ENCODE measurements at places on chromosomes 1 and 21.
A peak's percentile ranks its signal among the peaks of the same experiment; 100 is the strongest.

DNA sequence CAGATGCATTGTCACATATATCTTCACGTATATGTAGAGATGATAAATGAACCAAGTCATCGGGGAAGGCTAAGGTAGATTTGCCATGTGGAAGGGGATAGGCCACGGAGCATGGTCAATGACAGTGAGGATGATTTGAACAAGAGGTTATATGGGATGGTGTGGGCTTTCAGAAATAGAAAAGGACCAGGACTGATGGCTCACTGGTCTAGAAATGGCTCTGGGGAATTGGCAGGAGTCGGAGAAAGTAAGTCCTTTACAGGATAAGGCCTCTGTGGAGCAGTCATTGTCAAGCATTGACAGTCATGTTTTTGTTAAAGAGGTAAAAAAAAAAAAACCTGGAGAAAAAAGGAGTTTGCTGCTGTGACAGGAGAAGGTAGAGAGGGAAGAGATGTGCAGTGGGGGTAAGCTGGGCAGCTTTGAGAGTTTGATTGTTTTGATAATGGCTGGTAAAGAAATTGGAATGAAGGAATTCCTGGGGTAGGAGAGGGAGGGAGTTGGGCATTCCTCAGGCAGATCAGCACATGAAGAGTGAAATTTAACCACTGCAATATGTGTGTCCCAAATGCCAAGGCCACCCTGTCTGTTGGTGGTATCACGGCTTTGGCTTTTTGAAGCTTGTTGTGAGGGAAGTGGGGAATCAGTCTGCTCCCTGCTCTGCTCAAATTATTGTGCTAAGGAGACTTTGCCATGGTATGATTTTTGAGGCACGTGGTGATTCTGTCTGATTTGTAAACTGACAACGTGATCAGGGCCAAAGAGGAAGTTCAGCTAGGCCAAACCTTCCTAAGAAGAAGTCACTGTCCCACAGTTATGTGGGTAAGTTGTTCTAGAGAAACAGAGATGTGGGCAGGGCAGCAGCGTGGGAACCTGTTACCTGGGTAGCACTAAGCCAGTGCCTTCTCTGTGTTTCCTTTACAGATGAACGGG lies 26.0 kb downstream of the MACF1 start:
- DNase-seq: no peak

DNA sequence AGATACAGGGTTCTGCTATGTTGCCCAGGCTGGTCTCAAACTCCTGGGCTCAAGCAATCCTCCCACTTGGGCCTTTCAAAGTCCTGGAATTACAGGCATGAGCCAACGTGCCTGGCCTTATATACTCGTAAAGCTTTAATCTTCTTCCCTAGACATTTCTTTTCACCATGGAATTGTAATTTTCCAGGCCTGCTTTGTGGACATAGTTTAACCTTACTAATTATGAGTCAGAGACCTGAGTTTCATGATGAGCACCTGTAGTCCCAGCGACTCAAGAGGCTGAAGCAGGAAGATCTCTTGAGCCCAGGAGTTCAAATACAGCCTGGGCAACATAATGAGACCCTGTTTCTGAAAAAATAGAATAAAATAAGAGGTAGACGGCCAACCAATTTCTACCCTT lies 12.3 kb downstream of the PATJ start:
- no peak for DNase-seq

DNA sequence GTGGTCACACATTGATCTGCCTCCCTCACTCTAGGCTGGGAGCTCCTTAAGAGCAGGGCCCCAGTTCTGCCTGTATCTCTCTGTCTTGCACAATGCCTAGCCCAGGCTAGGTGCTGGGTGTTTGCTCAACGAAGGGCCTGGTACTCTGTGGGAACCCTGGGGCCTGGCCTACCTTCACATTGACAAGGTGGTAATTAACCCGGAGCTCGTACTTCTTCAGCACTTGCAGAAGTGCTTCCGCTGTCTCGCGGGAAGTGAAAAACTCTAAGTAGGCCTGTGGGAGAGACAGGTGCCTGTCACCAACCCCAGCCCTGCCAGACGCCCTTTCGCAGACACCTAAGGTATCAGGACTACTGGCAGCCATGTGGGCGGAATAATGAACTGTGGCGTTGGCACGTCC lies 13.7 kb downstream of the MTHFR start:
- DNase-seq: no peak

- DNase-seq: no peak
These were observed 72.9 kb downstream of the UCHL5 start for GRCh38 chr1:192986110-192986747.

DNA sequence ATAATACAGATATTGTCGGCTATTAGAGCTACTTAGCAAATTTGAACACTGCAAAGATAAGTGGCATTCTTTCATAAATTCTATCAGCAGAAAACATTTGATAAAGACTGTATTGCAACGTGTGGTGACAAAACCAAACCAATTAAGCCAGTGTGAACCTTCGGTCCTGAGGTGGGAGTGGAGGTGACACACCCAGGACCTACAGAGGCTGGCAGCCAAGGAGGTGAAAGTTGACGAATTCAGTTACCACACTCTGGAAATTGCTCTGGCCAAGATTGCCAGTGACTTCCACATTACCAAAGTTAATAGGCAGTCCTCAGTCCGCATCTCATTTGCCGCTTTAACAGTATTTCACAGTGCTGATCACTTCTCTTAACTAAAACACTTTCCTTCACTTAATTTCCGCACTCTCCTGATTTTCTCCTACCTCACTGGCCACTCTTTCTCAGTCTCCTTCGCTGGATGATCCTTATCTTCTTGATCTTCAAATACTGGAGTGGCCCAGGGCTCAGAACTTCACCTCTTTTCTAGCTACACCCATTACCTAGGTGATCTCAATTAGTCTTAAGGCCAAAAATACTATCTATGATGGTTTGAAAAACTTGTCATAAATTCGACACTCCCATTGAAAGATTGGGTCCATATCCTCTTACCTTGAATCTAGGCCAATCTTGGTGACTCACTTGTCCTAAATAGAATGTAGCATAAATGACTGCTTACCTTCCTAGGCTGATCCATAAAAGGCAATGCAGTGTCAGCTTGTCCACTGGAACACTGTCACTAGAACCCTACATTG lies 5.1 kb upstream of the CDC42BPA start:
- DNase-seq: no peak

DNA sequence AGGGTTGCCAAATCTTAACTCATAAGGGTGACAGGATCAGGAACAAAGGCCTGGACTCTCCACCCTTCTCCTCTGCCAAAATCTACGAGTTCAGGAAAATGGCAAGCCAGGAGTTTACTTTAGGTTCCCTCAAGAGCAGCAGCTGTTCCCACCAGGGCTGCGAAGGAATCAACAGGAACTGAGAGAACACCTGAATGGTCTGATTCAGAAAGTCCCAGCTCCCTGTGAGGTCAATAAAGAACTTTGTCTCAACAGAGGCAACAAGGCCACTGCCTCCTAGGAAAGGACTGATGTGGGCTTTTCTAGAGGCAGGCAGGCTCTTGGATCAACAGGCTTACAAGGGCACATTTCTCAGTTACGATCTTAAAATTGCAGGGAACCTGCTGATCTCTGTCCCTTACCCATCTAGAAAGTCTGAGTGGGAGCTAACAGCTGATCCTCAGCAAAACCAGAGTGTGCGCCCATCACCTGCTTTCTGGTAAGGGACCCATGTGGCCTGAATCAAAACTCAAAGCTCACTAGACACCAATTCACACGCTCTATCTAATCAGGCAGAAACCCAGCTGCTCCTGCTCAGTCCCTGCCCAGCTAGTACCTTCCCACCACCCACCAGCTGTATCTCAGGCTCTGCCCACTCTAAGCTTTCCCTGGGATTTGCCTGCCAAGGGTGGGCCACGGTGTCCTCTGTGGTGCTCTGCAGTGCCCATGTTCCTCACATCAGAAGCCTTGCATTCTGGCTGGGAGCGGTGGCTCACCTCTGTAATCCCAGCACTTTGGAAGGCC lies 83.1 kb downstream of the CAPZB start:
- no peak for DNase-seq

DNA sequence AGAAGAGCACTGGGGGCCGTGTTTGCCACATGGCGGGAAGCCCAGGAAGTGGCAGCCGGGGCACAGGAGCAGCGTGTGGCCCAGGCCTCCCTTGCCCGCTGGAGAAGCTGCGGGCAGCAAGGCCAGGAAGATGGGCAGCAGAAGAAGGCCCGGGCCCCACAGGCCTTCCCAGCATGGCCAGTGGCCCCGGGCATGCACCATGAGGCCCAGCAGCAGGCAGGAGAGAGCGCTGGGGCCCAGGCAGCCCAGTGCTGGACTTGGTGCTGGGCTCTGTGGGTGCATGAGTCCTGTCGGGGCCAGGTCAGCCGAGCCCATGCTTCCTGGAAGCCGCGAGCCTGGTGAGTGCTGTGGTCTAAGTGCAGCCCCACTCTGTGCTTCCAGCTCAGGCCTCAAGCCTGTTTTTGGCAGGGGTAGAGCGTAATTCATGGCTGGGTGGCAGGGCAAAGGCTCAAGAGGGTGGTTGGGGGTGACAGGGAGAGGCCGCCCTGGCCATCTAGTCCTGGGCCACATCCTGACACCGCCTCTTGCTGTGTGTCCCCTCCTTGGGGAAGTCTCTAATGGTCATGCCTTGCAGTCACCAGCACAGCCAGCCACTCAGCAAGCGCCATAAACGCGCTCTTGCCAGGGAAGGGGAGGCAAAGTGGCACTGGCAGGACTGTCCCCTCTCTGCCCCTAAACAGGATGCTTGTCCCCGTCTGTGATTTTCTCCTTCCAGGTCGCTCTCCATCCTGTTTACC lies 21.3 kb downstream of the MTHFR start:
- DNase-seq: no peak

- DNase-seq: no peak
These were observed 61.4 kb upstream of the CD34 start for GRCh38 chr1:207972337-207972736.

- peak; percentile 36 for DNase-seq
These were observed 47.6 kb downstream of the PKN2 start for GRCh38 chr1:88731475-88732269.

DNA sequence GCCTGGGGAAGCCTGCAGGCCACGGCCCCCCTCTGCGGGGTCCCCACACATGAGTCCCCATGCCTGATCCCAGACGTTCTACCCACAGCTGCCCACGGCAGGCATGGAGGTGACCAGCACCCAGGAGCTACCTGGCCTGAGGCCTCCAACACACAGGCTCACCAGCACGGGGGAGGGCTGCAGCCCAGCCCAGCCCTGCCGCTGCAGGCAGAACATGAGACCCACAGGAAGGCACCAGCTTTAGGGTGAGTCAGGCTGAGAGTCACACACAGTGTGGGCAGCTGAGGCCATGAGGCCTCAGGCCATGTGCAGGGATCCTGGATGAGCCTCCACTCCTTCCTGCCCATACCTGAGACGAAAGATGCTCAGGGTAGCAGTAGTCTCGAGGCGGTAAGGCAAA lies 121.1 kb downstream of the PSMG1 start:
- no peak for DNase-seq

- DNase-seq: no peak
These were observed 1.7 kb downstream of the PKNOX1 start for GRCh38 chr21:42975886-42976608.

DNA sequence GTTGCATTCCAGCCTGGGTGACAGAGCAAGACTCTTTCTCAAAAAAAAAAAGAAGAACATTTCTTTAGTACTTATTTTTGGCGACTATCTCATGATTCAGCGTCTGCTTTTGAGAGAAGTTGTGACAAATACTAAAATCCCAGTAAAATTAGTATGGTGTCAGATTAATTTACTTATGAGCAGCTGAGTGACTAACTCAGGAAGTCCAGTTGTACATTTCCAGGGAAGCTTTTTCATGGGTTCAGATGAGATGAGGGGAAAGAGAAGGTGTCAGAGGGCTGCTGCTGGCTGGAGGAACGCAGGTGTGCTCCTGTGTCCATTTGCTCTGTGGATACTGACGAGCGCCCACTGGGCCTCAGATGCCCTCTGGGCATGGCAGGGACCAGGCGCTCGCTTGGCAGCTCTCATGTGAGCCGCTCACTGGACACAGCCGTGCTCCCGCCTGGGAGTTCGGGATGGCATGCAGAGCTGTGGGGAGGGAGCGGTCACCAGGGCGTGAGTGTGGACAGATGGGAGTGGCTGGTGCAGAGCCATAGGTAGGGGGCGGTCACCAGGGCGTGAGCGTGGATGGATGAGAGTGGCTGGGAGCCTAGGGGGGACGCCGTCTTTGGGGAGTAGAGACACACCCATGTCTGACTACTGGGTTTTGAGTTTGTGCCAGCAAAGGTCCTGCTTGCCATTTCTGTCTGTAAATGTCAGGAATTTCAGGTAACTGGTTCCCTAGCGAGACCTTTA lies 55.0 kb downstream of the ADARB1 start:
- no peak for DNase-seq

DNA sequence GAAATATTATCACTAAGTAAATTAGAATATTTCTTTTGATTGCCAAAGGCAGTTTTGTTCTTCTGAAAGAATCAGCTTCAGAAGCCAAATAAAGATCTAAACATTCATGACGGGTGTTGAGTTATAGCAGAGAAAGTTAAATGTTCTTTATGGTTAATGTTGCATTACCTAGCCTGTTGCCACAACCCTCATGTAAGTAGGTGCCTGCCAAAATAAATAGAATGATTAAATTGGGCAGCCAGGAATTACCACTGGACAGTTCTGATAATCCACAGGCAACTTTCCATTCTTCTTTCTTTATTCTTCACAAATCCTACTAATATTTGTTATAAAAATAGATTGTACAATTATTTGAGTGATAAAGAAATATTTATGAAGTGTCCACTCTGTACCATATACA lies 217.9 kb upstream of the NRIP1 start:
- DNase-seq: no peak

- no peak for DNase-seq
These were observed 15.1 kb upstream of the EDN2 start for GRCh38 chr1:41499591-41499990.

DNA sequence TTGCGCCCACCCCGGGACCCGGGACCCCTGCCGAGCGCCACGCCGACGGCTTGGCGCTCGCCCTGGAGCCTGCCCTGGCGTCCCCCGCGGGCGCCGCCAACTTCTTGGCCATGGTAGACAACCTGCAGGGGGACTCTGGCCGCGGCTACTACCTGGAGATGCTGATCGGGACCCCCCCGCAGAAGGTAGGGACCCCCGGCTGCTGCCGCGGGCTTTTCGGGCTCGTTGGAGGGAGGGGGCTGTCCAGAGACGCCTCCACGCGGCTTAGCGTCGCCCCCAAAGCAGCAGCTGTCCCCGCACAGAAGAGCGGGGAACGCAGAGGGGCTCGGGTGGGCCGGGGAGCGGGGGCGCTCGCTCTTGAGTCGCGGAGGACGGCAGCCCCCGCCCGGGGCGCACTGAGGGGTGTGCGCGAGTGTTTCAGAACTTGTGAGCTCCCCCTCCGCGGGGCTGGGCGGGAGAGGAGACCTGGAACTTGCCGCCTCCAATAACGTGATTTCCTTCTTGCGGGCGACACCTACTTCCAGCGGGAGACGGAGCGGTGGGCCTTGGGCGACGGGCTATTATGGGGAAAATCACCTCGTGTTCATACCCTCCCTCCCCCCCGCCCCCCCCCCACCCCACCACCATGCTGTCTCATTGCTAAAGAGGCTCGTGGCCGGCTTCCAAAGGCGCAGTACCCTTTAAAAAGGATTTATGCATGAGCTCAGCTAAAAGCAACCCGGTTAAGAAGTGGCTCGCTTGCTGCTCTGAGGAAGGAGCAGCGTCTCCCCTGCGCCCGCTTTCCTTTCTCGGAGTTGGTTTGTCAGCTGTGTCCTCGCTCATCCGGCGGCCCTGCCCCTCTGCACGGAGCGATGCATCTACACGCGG lies 664 bp downstream of the BACE2 start:
- DNase-seq: peak; percentile 79
